T-helper 9 cell (primary cell): ENCODE measurements at places on chromosomes 12 and 14.

- DNase-seq, result no peak
Observed at GRCh38 chr12:124532331-124532750, 35.1 kb downstream of the NCOR2 start.

- no peak for DNase-seq
Observed at GRCh38 chr12:124380796-124381455, 86.0 kb downstream of the RFLNA start.

GRCh38 chr12:56300644-56301464 is 724 bp upstream of the CS start:
- DNase-seq, result no peak

- DNase-seq, result no peak
Observed at GRCh38 chr14:96637521-96637920, 135.3 kb downstream of the PAPOLA start.

GRCh38 chr12:122029620-122030423 is 8.1 kb downstream of the BCL7A start:
- DNase-seq, result no peak

- DNase-seq, result no peak
Observed at GRCh38 chr14:101119830-101120571, 216.5 kb upstream of the RTL1 start.

GRCh38 chr12:17296882-17297281 is 690.9 kb upstream of the LMO3 start:
- no peak for DNase-seq

DNA sequence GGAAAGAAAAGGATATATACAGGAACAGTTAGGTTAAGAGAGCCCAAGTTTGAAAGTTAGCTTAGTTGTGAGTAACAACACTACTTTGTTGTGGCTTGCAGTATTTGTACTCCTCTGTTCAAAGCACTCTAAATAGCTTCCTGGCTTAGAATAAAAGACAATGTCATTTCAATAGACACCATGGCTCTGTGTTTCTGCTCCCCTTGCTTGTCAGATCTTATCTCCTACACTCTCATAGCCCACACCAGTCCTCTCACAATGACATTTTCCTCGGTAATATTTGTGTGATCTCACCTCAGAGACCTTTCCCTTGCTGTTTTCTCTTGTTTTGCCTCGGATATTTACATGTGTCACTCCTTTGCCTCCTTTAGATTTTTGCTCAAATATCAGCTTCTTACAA is 418.4 kb downstream of the MDGA2 start:
- DNase-seq, result no peak

DNA sequence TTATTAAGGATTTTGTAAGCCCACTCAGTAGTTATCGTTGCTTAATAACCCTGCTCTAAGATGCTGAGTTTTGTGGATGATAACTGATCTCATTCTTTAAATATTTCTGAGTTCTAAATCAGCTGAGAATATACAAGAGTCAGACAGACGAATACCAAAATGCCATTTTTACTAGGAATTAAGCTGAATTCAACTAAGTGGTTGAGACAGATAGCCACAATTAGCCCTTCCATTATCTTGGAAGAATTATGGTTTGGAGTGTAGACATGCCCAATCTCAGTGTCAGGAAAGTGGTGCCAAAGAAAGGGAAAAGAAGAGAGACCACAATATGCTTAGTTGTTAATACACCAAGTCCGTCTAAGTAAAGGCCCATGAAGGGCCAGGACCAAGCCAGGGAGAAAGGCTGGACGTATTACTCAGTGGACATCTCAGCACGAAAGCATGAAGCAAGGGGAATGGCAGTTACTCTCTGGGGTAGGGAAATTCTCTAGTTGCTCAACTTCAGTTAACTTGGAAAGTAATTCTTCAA is 58.6 kb downstream of the KCNA5 start:
- no peak for DNase-seq

DNA sequence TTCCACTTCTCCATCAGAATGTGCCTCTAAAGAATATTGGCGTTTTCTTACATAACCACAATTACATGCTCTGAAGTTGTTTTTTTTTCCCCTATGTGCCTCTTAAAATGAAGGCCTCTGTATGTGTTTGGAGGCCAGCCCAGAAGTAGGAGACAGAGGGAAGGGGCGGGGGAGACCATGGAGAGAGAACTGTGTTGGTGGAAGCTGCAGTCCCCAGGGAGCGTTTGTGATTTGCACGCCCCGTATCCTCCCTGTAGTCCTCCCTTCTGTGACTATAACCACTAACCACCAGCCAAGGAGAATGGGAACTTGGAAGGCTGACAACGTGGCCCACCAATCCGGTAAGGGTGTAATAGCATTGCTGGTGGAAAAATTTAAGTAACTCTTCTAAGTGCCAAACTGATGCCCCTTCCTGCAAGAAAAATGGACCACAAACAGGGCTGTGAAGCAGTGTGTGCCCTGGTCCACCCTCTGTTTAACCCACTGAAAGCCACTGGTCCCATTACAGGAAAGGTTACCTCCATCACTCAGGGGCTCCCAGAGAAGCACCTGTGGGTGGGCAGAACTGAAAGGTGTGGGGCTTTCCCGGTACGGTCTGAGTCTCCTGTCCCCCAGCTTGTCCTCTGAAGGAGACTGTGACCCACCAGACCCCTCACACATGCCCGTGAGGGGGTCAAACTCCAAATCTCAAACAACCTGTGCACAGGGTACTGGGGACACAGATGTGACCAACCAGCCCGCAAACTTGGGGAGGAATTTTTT is 36.8 kb downstream of the CCDC88C start:
- DNase-seq, result no peak

DNA sequence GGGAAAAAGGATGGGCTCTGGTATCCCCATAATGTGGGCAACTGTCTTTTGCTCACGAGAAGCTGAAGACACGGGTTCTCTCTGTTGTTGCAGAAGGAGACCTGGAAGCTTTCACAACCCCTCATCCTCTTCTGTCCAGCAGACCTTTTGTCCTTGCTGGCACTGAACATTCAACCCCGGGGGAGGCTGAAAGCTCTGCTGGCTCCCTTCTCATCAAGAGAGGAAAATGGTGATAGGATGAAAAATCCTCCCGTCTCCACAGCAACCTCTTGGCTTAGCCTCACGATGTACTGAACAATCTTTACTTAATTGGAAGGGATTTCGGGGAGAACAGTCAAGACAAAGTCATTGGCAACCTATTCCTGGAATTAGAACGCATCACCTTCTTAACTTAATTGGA is 39.0 kb downstream of the ELK3 start:
- DNase-seq, result no peak

DNA sequence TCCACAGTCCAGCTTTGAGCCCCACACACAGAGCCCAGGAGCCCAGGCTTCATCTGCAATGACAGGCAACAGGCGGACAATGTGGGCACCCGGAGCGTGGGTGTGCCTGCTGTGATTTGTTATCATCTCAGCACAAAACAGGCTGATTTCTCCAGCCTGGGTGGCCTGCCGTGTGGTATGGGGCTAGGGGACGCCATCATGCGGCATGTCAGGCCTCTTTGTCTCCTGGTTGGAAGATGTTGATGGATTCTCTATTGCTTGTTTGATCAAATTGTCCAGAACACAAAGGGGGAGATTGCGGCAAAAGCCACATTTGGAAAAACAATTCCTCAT is 147.1 kb downstream of the KIF26A start:
- no peak for DNase-seq

DNA sequence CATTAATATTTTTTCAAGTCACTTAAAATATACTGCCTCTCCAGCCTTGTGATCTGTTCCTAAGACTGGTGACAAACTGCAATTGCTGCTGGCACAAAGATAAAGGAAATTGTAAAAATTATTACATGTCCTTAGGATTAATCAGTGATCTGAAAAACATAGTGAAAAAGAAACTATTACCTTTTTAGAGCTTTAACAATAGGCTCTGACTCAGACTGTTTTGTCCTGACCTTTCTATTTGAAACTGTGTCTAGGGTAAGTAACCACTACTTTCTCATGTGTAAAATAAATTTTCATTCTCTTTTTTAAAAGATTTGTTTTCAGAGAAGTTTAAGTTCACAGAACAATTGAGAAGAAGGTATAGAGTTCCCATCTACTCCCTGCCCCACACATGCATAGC is 80.4 kb upstream of the CLEC14A start:
- DNase-seq, result no peak

DNA sequence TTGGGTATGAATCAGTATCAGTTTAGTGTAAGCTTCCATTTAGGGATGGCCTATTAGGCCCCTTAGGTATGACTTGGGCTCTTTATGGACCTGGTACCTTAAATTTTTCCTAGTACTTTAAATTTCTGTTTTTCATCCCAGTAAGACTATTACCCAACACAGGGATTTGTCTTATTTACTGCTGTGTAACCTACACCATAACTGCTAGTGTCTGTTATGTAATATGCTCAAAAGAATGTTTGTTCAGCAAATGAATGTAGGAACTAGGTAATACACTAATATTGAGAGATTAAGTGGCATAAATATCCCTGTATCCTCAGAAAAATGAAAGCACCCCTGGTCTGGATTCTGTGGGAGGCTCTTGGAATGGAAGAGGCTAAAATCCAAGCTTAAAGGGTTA is 63.7 kb upstream of the YARS2 start:
- DNase-seq, result no peak

DNA sequence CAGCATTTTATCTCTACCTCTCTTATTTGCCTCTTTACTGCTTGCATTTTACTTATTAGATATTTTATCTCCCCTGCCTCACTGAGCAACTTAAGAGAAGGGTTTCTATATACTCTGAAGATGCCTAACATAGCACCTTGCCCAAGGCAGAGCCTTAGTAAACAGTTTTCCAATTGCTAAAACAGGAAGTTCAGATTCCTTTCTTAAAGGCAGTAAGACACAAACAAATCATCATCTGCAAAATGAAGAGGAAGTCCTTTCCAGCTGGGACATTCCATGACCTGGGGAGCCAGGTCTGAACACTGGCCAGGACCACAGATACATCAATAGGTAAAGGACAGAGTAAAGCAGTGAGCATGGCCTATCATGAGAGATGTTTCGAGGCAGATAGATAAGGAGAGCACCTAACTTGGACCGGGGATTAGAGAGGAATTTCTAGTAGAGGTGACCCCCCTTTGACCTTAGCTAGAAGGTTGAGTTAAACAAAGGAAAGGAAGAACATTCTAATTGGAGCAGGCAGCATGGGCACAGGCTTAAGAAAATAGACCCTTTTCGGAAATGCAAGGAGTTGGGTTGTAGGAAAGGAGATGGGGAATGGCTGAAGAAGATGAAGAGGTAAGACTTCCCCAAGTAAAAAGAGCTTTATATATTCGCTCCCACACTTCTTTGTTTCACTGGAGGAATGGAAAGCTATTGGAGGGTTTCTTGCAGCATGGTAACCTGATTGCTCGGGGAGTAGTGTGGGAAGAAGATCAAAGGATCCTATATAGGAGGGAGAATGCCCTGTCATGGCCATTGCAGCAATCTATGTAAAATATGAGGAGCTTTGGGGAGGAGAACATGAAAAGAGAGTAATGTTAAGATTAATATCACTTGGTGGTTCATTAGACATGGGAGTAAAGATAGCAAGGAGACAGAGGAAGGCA is 94.8 kb downstream of the PHLDA1 start:
- no peak for DNase-seq

DNA sequence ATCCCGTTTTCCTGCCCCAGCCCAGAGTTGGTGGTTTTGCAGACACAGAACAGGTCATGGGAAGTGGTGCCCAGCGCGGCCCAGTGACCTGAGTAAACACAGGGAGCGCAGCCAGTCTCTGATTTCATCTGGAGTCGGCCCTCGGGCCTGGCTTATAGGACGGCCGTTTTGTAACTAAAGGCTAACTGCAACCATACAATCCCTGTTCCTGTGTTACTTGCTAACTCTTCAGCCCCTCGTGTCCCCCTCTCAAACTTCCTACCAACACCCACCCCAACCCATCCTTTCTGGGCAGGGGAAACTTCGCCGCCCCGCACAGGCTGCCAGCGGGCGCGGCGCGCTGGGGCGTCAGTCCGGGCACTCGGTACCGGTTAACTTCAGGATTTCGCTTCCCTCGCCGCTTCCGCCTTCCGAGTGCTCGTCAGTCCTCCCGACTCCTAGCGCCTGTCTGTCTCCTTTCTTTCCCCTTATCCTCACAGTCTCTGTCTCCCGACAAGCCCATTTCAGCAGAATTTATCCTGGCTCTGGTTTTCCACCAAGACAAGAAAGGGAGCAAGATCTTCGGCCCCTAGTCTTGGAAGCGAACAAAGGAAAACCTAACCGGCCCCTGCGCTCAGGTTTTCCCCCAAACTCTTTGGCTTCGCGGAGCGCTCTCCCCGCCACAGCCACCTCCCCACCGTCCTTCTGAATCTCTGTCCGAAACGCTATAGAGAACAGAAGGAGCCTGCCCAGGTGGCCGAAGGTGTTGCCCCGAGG is 2.0 kb downstream of the SIX1 start:
- DNase-seq, result no peak

DNA sequence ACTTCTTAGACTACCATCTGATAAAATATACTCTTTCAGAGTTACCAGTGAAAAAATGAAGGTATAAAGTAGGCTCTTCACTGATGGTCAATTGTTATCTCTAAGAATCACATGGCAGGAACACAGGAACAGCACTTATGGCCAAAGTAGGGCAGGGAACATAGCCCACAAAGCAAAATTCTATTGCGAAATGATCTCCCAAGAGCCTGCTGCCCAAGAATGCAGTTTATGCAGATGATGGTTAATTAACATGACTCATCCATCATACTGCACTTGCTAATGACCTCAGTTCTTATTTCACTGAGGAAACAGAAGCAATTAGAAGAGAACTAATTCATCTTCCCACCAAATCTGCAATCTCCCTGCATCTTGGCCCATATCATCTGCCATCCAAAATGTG is 133.8 kb downstream of the SLC2A13 start:
- no peak for DNase-seq

GRCh38 chr12:8987163-8987562 is 2.2 kb upstream of the KLRG1 start:
- DNase-seq, result no peak

- DNase-seq, result no peak
Observed at GRCh38 chr12:125310461-125310860, 245.2 kb downstream of the AACS start.
